ENCODE measurements at places on chromosomes 2 and 18. TPM values are rescaled to one million over a fixed set of nuclear protein-coding genes. Genes with fewer than 3 reads are reported as not detected.

Gene MC5R
- total RNA-seq: not detected

Gene EVX2
- not detected for total RNA-seq

Gene PARD6G
- 0.75 TPM for total RNA-seq

Gene SP100
- total RNA-seq: 68.8 TPM

Gene RFTN2
- 9.0 TPM for total RNA-seq

Gene CPO
- total RNA-seq: 0.47 TPM

Gene HTRA2
- 60.8 TPM for total RNA-seq

Gene RAB6C
- not detected for total RNA-seq

Gene KLHL30
- total RNA-seq: 0.59 TPM

Gene SEPTIN10
- total RNA-seq: 114 TPM

Gene VWC2L
- not detected for total RNA-seq

All from smooth muscle cell of the coronary artery (primary cell).